ENCODE measurements at places on chromosomes 5 and 9. TPM values are rescaled to one million over a fixed set of nuclear protein-coding genes. Genes with fewer than 3 reads are reported as not detected.

SH3TC2 gene
- polyA plus RNA-seq, result 0.72 TPM

ACTBL2 gene
- polyA plus RNA-seq, result 0.01 TPM

PCDHB2 gene
- 1.7 TPM for polyA plus RNA-seq

IQGAP2 gene
- polyA plus RNA-seq, result 29.2 TPM

GRCh38 chr9:38214432-38214831 lies 145.4 kb upstream of the SHB start:
- no peak overlapping the region for H3K27ac ChIP-seq
- no peak for DNase-seq
- H3K4me3 ChIP-seq, result no peak overlapping the region
- no peaks in the 10 kb centered on the region for H3K27me3 ChIP-seq

DNA sequence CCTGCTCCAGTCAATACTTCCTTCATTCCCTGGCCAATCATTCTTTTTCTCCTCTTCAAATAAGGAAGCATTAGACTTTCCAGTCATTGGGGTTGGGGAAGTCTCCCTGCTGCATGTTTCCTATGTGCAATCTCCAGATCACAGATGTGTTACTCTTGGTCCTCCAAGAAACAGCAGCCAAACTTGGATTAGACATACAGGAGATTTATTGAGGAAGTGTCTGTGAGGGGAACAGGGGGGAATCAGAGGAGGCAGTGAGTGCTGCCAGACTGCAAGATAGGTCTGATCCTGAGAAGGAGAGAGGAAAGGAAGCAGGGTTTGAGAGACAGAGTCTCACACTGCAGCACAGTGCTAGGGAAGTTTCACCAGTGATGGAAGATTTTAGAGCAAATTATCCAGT lies 40.6 kb upstream of the SLIT3 start:
- DNase-seq, result no peak
- no peaks in the 10 kb centered on the region for H3K27me3 ChIP-seq
- H3K36me3 ChIP-seq, result no peaks in the 10 kb centered on the region
- no peak overlapping the region for H3K27ac ChIP-seq
- no peak overlapping the region for H3K4me3 ChIP-seq

- DNase-seq, result no peak
- H3K27ac ChIP-seq, result no peak overlapping the region
- H3K4me1 ChIP-seq, result no peaks in the 10 kb centered on the region
- H3K27me3 ChIP-seq, result no peaks in the 10 kb centered on the region
Measured at GRCh38 chr9:87663556-87663955, 62.4 kb upstream of the CTSL start.

DNA sequence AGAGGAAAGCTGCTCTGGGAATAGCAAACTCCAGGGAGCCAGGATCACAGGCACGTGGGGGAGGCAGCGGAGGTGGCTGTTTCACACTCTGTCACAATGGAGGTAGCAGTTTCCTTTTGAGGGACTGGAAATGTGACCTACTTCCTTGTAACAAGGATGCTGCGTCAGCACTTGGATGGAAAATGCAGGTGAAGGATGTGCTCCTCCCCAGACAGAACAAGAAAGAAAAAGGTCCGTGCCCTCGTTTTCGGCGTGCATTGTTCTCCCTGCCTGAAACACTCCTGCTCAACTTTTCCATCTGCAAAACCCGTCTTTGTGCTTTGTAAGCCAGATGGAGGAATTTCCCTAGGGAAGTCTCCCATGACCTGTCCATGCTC lies 55.1 kb upstream of the SH3PXD2B start:
- no peak overlapping the region for H3K4me3 ChIP-seq
- H3K27ac ChIP-seq, result no peak overlapping the region
- H3K27me3 ChIP-seq, result peaks cover 2% of the 10 kb centered on the region
- DNase-seq, result no peak
- no peaks in the 10 kb centered on the region for H3K4me1 ChIP-seq

GRCh38 chr5:94810281-94810680 lies 191.8 kb downstream of the SLF1 start:
- no peaks in the 10 kb centered on the region for H3K36me3 ChIP-seq
- H3K27me3 ChIP-seq, result no peaks in the 10 kb centered on the region
- no peaks in the 10 kb centered on the region for H3K4me1 ChIP-seq
- no peak overlapping the region for H3K27ac ChIP-seq

DNA sequence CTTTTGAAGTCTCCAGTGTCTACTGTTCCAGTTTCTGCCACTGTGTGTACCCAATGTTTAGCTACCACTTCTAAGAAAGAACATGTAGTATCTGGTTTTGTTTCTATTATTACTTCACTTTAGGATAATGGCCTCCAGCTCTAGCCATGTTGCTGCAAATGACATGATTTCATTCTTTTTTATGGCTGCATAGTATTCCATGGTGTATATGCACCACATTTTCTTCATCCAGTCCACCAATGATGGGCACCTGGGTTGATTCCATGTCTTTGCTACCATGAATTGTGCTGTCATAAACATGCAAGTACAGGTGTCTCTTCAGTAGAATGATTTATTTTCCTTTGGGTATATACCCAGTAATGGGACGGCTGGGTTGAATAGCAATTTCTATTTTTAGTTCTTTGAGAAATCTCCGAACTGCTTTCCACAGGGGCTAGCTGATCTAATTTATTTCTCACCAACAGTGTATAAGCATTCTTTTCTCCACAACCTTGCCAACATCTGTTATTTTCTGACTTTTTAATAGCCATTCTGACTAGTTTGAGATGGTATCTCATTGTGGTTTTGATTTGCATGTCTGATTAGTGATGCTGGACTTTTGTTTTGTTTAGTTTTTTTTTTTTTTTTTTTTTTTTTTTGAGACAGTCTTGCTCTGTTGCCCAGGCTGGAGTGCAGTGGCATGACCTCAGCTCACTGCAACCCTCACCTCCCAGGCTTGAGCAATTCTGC lies 68.9 kb downstream of the WDR41 start:
- H3K27ac ChIP-seq, result no peak overlapping the region
- no peak for DNase-seq
- H3K27me3 ChIP-seq, result no peaks in the 10 kb centered on the region
- H3K4me3 ChIP-seq, result no peak overlapping the region

All from large intestine (tissue), 12 donors.